ENCODE measurements at places on chromosomes 12 and 14.

- H3K4me1 ChIP-seq, result no peaks in the 10 kb centered on the region
- H3K27me3 ChIP-seq, result no peaks in the 10 kb centered on the region
- no peak overlapping the region for H3K27ac ChIP-seq
- H3K4me3 ChIP-seq, result no peak overlapping the region
- DNase-seq, result no peak
Measured at GRCh38 chr12:96462571-96463280, 26.7 kb upstream of the CFAP54 start.

GRCh38 chr14:99072433-99072832 is 199.6 kb downstream of the BCL11B start:
- peaks cover 2% of the 10 kb centered on the region for H3K4me1 ChIP-seq
- H3K4me3 ChIP-seq, result no peak overlapping the region
- no peaks in the 10 kb centered on the region for H3K36me3 ChIP-seq
- no peak for DNase-seq
- H3K27me3 ChIP-seq, result no peaks in the 10 kb centered on the region

DNA sequence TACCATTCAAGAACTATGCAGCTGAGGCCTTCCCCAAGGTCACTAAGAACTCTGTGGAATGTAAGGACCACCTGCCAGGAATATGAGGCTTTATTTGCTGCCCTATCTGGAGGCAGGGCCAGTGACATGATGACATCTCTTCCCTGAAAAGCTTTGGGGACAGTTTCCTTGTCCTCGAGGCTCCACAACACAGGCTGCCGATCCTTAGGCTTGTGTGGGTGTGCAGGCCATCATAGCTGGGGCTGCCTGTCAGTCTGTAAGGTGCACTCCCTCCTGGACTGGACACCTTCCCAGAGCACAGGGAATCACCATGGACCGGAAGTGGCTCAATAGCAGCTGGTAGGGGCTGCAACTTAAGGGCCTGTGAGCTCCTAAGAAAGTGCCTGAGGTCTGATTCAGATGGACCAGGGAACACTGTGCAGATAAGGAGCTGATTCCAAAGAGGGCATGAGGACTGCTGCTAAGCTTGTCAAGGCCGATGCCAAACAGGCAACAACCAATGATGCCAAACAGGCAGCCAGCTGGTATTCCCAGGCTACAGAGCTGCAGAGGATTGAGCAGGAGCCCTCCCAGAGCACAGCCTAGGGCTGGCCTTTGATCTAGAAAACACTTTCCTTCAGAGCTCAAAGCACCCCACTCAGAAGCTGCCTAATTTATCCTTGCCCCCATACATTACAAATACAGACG is 84.3 kb downstream of the CRACR2A start:
- H3K27ac ChIP-seq, result no peak overlapping the region
- H3K4me3 ChIP-seq, result no peak overlapping the region
- H3K4me1 ChIP-seq, result no peaks in the 10 kb centered on the region
- peaks cover 25% of the 10 kb centered on the region for H3K36me3 ChIP-seq

GRCh38 chr14:71187633-71188356 is 280.5 kb downstream of the PCNX1 start:
- no peaks in the 10 kb centered on the region for H3K4me1 ChIP-seq
- no peak overlapping the region for H3K27ac ChIP-seq
- H3K4me3 ChIP-seq, result no peak overlapping the region
- peaks cover 14% of the 10 kb centered on the region for H3K27me3 ChIP-seq
- H3K36me3 ChIP-seq, result peaks cover 3% of the 10 kb centered on the region
- no peak for DNase-seq

DNA sequence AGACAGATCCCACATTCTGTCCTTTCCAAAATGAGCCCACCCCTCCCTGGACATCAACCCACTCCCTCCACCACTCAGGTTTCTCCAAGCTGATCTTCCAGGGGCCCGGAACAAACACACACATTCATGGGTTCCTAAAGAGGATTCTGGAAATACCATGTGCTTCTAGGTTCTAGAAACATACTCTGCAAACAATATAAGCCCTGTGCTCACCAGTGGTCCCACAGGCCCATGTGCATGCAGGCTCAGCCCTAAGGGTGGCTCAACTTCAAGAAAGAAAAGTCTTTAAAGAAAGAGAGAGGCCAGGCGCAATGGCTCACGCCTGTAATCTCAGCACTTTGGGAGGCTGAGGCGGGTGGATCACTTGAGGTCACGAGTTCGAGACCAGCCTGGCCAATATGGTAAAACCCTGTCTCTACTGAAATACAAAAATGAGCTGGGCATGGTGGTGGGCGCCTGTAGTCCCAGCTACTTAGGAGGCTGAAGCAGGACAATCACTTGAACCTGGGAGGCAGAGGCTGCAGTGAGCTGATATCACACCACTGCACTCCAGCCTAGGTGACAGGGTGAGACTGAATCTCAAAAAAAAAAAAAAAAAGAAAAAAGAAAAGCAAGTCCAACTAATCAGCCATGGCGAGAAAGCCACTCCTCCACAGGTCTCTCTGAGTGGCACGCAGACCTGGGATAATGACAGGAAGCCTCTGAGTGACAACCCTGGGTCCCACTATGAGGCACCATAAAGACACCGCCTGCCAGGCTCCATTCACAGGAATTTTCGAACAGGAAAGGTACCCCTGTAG is 59.5 kb upstream of the PNMA1 start:
- H3K27me3 ChIP-seq, result no peaks in the 10 kb centered on the region
- H3K4me3 ChIP-seq, result no peak overlapping the region
- no peak for DNase-seq
- H3K27ac ChIP-seq, result peak overlapping the region; percentile 48
- H3K36me3 ChIP-seq, result peaks cover 3% of the 10 kb centered on the region

GRCh38 chr14:95226801-95227200 is 69.5 kb upstream of the DICER1 start:
- no peak overlapping the region for H3K27ac ChIP-seq
- DNase-seq, result no peak
- H3K4me3 ChIP-seq, result no peak overlapping the region
- no peaks in the 10 kb centered on the region for H3K27me3 ChIP-seq
- no peaks in the 10 kb centered on the region for H3K36me3 ChIP-seq

GRCh38 chr14:29601616-29602015 is 326.0 kb downstream of the PRKD1 start:
- no peaks in the 10 kb centered on the region for H3K27me3 ChIP-seq
- H3K27ac ChIP-seq, result no peak overlapping the region
- H3K4me3 ChIP-seq, result no peak overlapping the region
- H3K4me1 ChIP-seq, result no peaks in the 10 kb centered on the region
- no peak for DNase-seq

- DNase-seq, result no peak
- H3K27me3 ChIP-seq, result no peaks in the 10 kb centered on the region
- no peak overlapping the region for H3K4me3 ChIP-seq
- no peaks in the 10 kb centered on the region for H3K4me1 ChIP-seq
- H3K27ac ChIP-seq, result no peak overlapping the region
Measured at GRCh38 chr12:81874166-81874565, 115.0 kb upstream of the PPFIA2 start.

DNA sequence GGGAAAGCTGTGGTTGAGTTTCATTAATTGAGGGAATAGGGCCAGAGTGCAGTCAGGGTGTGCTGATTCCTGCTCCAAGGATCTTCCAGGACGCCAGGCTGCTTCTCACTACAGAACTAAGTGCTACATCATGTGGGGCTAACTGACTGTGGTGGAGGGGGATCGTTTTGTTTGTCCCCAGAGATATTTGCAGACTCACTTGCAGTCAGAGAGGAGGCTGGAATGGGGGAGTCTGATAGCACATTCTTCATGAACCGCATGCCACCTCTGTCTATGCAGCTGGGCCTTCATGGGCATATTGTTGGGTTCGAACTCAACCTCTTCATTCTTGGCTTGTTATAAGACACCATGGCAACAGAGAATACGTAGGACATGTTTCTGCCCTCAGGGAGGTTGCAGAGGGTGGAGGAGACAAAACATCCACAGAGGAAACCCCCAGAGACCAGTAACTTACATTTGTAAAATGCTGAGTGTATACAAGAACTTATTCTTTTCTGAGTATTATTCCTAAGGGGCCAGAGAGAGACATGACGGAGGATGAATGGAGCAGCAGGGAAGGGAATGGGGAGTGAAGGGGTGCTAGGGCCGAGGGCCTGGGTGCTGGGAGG is 13.0 kb downstream of the KRT7 start:
- H3K27ac ChIP-seq, result no peak overlapping the region
- H3K36me3 ChIP-seq, result no peaks in the 10 kb centered on the region
- H3K27me3 ChIP-seq, result peaks cover 3% of the 10 kb centered on the region
- H3K4me3 ChIP-seq, result no peak overlapping the region
- peaks cover 17% of the 10 kb centered on the region for H3K4me1 ChIP-seq

DNA sequence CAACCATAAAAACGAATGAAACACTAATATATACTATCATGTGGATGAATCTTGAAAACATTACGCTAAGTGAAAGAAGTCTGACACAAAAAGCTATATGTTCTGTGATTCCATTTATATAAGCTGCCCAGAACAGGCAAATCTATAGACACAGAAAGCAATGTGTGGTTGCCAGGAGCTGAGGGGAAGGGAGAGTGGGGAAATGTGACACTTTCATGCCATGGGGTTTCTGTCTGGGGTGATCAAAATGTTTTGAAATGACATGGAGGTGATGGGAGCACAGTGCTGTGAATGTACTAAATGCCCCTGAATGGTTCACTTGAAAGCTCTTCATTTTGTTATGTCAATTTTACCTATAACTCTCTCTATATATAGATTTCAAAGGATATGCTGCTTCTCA is 30.1 kb downstream of the ATG14 start:
- peaks cover 3% of the 10 kb centered on the region for H3K4me1 ChIP-seq
- no peak for DNase-seq
- no peak overlapping the region for H3K4me3 ChIP-seq

DNA sequence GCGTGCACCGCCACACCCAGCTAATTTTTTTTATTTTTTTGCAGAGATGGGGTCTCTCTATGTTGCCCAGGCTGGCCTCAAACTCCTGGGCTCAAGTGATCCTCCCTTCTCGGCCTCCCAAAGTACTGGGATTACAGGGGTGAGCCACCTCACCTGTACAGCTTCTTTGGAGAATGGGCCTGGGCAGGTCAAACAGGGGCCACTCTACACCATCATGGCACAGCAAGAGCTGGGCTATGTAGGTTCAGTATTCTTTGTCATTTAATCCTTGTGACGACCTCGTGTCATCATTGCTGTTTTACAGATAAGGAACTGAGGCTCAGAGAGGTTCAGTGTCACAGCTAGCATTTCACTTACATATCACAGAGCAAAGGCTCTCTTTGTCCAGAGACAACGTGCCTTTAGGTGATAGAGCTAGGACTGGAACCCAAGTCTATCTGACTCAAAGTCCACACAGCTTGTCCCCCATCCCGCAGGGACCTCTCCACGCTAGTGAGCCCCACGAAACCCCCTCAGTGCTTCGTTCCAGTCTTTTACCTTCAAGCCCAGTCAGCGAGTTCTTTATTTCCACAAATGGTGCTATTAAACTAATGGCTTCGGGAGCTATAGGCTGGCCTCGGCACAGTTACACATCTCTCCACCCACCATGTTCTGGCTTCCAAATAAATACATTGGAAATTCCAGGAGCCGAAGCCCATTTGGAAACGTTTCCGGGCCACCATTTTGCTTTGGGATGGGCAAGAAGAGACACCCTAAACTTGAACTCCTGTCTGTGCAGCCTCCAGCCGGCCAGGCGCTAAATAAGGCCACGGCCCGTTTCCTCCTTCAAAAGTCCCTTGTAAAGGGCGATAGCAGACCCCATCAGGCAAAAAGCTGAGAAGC is 660 bp upstream of the MAP1LC3B2 start:
- H3K4me1 ChIP-seq, result peaks cover 10% of the 10 kb centered on the region
- peak overlapping the region; percentile 63 for H3K27ac ChIP-seq
- peak overlapping the region; percentile 11 for H3K4me3 ChIP-seq
- no peaks in the 10 kb centered on the region for H3K36me3 ChIP-seq
- DNase-seq, result no peak

GRCh38 chr12:47160316-47161244 is 80.8 kb upstream of the AMIGO2 start:
- no peak overlapping the region for H3K4me3 ChIP-seq
- no peak for DNase-seq
- peaks cover 12% of the 10 kb centered on the region for H3K4me1 ChIP-seq
- H3K36me3 ChIP-seq, result no peaks in the 10 kb centered on the region
- no peaks in the 10 kb centered on the region for H3K27me3 ChIP-seq
- H3K27ac ChIP-seq, result no peak overlapping the region

- H3K36me3 ChIP-seq, result no peaks in the 10 kb centered on the region
- no peak for DNase-seq
- H3K4me1 ChIP-seq, result no peaks in the 10 kb centered on the region
- no peaks in the 10 kb centered on the region for H3K27me3 ChIP-seq
Measured at GRCh38 chr12:15708396-15709076, 80.7 kb downstream of the EPS8 start.

- no peaks in the 10 kb centered on the region for H3K36me3 ChIP-seq
- H3K4me1 ChIP-seq, result no peaks in the 10 kb centered on the region
- DNase-seq, result no peak
- no peak overlapping the region for H3K27ac ChIP-seq
- H3K4me3 ChIP-seq, result no peak overlapping the region
- no peaks in the 10 kb centered on the region for H3K27me3 ChIP-seq
Measured at GRCh38 chr14:53670701-53671100, 285.9 kb downstream of the BMP4 start.

GRCh38 chr14:77520555-77520954 is 21.9 kb upstream of the ISM2 start:
- no peak overlapping the region for H3K4me3 ChIP-seq
- H3K4me1 ChIP-seq, result no peaks in the 10 kb centered on the region
- DNase-seq, result no peak
- H3K27me3 ChIP-seq, result no peaks in the 10 kb centered on the region

DNA sequence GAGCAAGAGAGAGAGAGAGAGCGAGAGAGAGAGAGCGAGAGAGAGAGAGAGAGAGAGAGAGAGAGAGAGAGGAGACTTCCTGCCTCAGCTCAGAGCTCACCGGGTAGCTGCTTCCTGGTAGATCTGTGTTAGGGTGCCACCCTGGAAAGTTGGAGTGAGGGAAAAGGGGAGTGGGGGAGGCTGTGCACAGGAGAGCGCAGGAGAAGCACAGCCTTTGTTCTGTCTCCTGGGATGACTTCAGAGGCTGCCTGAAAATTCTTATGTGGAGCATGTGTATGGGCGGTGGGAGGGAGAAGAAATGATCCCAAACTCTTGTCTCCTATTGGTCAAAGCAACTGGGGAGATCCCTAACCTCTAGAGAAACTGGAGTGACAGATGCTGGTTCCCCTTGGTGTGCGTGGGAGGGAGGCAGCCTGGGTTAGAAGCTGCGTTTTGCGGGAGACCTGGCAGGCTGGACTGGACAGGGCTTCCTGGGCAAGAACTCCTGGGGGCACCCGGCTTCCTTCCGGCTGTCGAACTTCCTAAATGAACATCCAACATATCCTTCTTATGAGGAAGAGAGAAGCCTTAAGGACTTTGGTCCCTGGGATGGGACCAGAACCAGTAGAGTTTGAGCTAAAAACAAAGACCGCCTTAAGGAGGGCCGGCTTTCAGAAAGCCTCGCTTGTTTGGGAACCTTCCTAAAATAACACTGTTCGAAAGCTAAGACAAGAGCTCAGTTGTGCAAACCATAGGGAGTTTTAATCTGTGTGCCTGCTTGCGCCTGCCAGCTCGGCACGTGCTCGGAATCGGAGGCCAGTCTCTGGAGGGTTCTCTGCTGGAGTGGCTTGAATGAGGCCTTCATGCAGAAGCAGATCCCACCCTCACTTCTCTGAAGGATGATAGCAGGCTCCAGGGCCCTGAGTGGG is 30.4 kb upstream of the BEGAIN start:
- H3K4me1 ChIP-seq, result no peaks in the 10 kb centered on the region
- DNase-seq, result no peak

- no peak overlapping the region for H3K4me3 ChIP-seq
- no peaks in the 10 kb centered on the region for H3K27me3 ChIP-seq
- H3K27ac ChIP-seq, result no peak overlapping the region
- no peak for DNase-seq
Measured at GRCh38 chr14:95770777-95771176, 56.9 kb upstream of the TCL1A start.
